Mucosa of descending colon (tissue), 3 donors: ENCODE measurements at places on chromosomes 16 and 17. TPM values are rescaled to one million over a fixed set of nuclear protein-coding genes. Genes with fewer than 3 reads are reported as not detected.
A peak's percentile ranks its signal among the peaks of the same experiment; 100 is the strongest.

The GDE1 gene
- 106 TPM for total RNA-seq

The NPIPA3 gene
- 1.1 TPM for total RNA-seq

The PDILT gene
- not detected for total RNA-seq

The TMEM94 gene
- 114 TPM for total RNA-seq

The CTF1 gene
- 1.1 TPM for total RNA-seq

The PRAC2 gene
- 6.6 TPM for total RNA-seq

The NTN3 gene
- not detected for total RNA-seq

The LRRC37A3 gene
- total RNA-seq, result 10.2 TPM

The CCL4L2 gene
- 3.3 TPM for total RNA-seq

The MRTFB gene
- total RNA-seq, result 40.0 TPM

The SLC25A10 gene
- total RNA-seq, result 22.9 TPM

The CD300LG gene
- total RNA-seq, result not detected

GRCh38 chr16:89973235-89973634 is 24.7 kb downstream of the DEF8 start:
- DNase-seq, result no peak

DNA sequence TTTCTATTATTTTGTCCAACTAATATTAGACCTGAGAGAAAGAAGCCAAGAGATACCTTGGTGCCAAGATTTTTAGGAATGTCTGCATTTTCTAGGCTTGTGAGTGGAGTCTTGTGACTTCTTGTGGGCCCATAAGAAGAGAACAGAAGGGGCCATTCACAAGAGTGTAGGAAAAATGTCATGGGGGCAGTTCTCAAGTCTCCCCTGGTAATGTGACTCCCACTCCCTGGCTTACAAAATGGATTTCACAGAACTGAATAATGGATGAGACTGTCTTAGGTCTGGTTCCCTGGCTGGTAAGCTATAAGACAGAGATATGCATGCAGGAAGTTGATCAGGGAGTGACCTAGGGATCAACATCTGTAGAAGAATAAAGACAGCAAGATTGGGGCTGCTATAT is 181.3 kb downstream of the CBLN1 start:
- DNase-seq, result no peak

GRCh38 chr17:12738624-12739023 is 50.7 kb upstream of the ARHGAP44 start:
- no peak for DNase-seq

DNA sequence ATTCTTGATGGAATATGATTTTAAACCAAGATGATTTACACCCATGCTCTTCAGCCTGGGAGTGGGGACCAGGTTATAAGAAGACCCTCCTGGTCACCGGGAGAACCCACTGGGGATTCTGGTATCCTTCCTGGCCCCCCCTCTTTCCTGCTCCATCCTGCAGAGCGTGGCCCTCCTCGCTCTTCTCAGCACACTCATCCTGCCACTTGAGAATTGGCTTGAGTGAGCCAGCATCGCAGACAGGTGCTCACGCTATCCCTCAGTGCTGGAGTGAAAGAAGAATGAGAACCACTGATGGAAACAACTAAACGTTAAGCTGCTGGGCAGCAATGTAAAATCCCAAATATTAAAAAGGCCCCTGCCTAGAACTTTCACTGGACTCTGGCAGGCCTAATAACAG is 98.0 kb downstream of the CYTH1 start:
- DNase-seq, result no peak

GRCh38 chr16:72068930-72069329 is 5.9 kb downstream of the HPR start:
- no peak for DNase-seq

DNA sequence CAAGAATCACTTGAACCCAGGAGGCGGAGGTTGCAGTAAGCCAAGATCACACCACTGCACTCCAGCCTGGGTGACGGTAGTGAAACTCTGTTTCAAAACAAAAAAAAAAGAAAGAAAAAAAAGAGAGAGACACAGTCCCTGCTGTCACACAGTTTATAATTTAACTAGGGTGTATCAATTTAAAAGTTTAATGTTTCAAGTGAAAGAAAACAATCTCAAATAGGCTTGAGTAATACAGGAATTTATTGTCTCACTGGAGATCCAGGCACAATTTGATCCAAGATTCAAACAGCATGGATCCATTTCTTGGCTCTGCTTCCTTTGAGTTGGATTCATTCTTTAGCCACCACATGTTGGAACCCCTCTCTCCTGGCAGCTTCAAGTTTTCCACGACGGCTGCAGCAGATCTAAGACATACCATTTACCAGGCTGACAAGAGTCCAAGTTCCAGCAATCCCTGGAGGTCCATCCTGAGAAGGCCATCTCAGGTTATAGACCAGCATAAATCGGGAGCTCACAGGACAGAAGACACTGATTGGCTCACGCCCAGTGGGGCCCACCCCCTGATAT is 97.5 kb downstream of the YPEL2 start:
- DNase-seq, result no peak

DNA sequence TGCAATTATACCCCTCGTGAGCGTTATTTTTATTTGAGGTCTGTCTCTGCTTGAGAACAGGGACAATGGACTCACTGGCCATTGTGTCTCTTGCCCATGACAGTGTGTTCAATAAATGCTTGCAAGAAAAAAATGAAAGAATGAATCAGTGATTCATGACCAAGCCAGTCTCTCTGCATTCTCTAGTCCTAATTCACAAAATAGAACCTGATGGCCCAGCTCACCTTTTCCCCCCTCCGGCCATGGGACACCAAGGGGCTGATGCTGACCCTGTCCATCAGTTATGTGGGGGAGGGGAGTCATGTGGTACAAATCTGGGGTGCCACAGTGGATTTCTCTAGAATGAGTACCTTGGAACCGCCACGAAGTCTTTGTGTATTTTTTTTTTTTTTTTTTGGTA is 38.2 kb downstream of the CCDC42 start:
- no peak for DNase-seq

DNA sequence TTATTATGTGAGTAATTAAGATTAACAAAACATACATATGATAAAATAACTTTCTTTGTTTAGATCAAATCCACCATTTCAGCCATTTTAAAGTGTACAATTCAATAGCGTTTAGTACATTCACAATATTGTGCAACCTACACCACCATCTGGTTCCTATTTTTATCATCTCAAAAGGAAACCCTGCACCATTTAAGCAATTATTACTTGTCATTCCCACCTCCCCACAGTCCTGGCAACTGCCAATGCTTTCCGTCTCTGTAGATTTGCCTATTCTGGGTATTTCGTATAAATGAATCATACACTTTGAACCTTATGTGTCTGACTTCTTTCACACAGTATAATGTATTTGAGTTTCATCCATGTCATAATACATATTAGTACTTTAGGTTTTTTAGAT is 162.5 kb upstream of the CNTNAP4 start:
- DNase-seq, result no peak

GRCh38 chr17:75684924-75685323 is 17.8 kb downstream of the SAP30BP start:
- DNase-seq, result peak; percentile 43

- DNase-seq, result peak; percentile 69
Observed at GRCh38 chr17:50060951-50061712, 5.2 kb downstream of the ITGA3 start.

GRCh38 chr16:81585785-81586184 is 141.2 kb downstream of the CMIP start:
- DNase-seq, result no peak

DNA sequence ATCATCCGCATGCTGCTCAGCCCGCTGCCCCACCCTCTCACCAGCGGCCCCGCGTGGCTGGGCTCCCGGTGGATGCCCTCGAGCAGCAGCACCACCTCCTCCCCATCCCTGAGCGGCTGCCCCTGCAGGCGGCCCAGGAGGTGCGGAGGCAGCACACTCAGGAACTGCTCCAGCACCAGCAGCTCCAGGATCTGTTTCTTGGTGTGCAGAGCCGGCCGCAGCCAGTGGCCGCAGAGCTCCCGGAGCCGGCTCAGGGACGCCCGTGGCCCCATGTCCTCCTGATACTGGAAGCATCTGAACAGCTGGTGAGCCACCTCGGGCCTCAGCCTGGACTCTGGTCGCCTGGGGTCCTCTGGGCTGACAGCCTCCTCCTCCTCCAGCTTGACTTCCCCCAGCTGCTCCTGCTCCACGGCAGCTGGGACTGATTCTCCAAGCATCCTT is 6.6 kb downstream of the ZSCAN10 start:
- no peak for DNase-seq

DNA sequence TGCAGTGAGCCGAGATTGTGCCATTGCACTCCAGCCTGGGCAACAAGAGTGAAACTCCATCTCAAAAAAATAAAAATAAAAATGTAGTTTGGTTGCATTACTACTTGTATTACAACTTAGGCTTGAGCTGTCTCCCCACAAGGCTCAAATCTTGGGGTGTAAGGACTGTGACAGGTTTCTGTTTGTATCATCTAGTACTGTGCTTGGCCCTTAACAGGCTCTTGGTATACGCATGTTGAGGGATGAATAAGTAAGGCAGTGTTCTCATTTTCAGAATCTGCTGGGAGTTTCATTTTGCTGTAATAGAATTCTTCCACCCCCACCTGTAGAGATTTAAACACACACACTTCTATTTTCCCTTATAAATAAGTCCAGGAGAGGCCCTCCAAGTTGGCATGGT is 289.4 kb upstream of the EEF2KMT start:
- no peak for DNase-seq

GRCh38 chr16:28210979-28211588 is 681 bp downstream of the XPO6 start:
- peak; percentile 82 for DNase-seq

GRCh38 chr17:74898376-74898946 is 5.0 kb upstream of the FADS6 start:
- DNase-seq, result no peak

GRCh38 chr17:62966426-62967204 is 580 bp downstream of the TANC2 start:
- DNase-seq, result peak; percentile 84

DNA sequence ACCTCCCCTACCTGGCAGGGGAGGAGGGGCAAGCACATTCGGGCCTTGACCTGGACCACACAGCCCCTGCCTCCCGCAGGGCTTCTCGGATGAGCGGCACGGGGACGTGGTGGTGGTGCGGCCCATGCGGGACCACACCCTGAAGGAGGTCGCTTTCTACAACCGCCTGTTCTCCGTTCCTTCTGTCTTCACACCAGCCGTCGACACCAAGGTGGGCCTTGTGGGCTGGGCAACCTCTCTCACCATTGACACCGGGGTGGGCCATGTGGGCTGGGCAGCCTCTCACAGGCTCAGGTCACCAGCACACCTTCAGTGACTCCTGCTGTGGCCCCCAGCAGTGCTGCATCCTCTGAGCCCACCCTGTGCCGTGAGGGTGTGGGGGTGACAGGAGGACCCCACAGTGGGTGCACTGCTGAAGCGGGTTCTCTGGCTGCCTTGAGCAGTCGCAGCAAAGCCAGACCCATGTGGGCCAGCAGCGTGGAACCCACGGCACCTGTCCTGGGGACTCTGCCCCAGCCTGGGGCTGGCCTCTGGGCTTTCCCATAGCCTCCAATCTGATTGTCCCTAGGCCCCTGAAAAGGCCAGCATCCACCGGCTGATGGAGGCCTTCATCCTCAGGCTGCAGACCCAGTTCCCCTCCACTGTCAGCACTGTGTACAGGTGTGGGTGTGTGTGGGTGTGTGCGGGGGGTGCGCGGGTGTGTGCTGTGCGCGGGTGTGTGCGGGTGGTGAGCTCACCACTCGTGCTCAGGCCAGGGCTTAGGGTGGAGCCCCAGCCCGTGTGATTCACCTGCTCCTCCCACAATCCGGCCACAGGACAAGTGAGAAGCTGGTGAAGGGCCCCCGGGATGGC is 7.5 kb downstream of the CTU2 start:
- DNase-seq, result no peak

GRCh38 chr16:8436931-8437330 is 153.4 kb downstream of the TMEM114 start:
- no peak for DNase-seq

- DNase-seq, result no peak
Observed at GRCh38 chr16:15975172-15975571, 25.8 kb downstream of the ABCC1 start.

DNA sequence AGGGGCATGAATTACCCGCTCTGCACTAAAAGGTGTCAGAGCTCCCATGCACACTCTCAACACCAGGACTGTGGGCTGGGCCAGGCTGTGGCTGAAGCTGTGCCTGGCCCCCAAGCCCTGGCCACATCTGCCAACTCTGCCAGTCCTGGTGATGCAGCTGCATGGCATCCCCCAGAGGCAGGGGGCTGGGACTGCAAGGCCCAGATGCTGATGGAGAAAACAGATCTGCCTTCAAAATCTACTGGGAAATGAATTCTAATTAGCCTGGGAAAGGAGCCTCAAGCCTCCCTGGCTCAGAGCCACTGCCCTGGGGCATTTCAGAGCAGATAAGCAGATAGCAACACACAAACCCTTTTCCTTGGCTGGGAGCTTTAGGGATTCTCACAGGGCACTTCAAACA is 3.4 kb downstream of the CHST6 start:
- DNase-seq, result no peak

DNA sequence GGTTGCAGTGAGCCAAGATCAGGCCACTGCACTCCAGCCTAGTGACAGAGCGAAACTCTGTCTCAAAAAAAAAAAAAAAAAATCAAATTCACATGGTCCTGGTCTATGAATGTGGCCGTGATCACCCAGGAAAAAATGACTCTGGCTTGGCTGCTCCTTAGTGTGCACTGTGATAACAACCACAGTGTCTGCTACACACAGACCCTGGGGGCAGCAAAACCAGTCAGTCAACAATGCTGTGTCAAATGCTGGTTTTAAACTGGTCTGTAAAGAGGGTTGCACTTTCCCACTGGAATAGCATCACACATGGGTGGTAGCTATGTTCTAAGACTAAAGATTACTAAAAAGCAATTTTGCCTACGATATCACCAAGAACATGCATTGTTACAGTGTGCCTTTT is 71.0 kb downstream of the ARHGAP17 start:
- DNase-seq, result no peak

DNA sequence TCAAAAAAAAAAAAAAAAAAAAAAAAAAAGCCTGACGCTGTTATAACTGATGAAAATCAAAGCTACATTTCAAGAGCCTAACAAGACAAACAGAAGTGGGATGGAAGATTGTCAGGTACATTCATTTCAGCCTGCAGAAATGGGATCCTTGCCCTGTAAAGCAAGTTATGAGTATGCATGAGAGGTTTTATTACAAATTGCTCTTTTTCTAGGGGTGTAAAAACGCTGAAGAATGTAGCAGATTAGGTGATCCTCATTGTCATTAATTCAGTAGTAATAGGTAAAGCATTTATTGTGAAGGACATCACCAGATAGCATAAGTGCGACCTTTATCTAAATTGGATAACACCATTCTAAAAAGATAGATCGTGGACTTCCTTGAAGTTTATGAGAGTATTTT is 208.3 kb downstream of the KCNJ2 start:
- no peak for DNase-seq

- DNase-seq, result no peak
Observed at GRCh38 chr17:63753215-63753614, 11.6 kb upstream of the STRADA start.

DNA sequence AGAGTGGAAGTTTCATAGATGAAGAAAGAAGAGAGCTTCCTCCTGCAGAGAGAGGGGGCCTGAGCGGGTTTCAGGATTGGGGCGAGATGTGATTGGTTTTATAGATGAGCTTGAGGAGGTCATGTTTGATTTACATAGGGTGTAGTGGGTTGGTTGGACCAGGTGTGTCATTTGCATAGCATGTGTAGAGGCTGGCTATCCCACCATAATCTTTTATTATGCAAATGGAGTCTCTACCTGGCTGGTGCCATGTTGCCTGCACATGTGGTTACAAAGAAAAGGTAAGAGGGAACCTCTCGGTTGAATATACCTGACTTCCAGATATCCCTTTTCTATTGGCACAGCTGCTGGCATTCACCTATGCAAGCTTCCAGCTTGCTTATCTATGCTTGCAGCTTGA is 228.1 kb downstream of the BCAS3 start:
- DNase-seq, result no peak

GRCh38 chr17:29687596-29687995 is 64.9 kb upstream of the CORO6 start:
- no peak for DNase-seq
